NCI-H345 (cell line): ENCODE measurements at places on chromosomes 7 and 10.

GRCh38 chr10:35641676-35642034 is 441 bp downstream of the FZD8 start:
- no peak for DNase-seq

DNA sequence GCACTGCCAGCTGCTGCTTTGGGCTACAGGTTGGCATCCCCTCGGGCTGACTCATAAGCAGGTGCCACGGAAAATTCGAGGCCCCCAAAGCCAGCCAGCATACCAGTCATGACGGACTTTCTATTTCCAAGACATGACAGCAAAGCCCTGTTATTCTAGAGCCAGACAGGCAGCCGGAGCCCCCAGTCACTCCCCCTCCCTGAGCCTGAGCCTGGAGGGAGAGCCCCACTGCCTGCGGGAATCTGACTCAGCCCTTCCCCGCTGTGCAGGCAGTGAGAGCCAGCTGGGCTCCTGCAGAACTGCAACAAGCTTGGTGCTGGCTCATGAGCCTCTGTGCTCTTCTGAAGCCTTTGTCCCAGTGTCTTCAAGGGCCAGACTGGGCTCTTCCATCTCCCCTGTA is 15.8 kb downstream of the BTBD16 start:
- peak; percentile 8 for DNase-seq

DNA sequence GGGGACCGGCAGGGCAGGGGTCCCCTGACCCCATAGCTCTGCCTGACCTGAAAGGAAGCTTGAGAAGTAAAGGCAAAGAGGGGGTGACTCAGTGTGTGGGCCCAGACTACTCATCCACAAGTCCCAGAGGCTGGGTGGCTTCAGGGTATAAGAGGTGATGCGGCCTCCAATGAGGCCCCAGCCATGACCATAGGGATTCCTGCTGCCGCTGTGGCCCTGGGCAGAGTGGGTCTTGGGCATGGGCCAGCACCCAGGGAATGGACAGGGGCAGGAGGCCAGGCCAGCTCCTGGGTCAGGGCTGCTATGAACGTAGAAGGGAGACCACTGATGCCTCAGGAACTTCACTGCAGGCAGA is 64.4 kb upstream of the EBF3 start:
- no peak for DNase-seq

DNA sequence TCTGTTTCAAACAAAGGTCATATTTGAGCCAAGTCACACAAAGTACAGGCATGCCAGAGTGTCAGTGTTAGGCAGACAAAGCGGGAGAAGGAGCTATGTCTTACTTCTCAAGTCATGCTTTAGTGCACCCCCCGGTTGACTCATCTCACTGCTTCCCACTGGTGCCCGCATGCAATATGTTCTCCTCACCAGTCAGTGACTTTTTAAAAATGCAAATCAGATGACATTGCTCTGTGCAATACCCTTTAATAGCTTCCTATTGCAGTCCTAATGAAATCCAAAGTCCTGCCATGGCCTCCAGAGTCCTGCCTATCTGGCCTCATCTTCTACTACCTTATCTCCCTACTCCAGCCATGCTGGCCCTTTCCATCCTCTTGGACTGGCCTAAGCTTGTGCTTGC is 429.1 kb downstream of the ACTR3B start:
- no peak for DNase-seq

GRCh38 chr10:112616647-112617046 is 169.6 kb downstream of the VTI1A start:
- no peak for DNase-seq

DNA sequence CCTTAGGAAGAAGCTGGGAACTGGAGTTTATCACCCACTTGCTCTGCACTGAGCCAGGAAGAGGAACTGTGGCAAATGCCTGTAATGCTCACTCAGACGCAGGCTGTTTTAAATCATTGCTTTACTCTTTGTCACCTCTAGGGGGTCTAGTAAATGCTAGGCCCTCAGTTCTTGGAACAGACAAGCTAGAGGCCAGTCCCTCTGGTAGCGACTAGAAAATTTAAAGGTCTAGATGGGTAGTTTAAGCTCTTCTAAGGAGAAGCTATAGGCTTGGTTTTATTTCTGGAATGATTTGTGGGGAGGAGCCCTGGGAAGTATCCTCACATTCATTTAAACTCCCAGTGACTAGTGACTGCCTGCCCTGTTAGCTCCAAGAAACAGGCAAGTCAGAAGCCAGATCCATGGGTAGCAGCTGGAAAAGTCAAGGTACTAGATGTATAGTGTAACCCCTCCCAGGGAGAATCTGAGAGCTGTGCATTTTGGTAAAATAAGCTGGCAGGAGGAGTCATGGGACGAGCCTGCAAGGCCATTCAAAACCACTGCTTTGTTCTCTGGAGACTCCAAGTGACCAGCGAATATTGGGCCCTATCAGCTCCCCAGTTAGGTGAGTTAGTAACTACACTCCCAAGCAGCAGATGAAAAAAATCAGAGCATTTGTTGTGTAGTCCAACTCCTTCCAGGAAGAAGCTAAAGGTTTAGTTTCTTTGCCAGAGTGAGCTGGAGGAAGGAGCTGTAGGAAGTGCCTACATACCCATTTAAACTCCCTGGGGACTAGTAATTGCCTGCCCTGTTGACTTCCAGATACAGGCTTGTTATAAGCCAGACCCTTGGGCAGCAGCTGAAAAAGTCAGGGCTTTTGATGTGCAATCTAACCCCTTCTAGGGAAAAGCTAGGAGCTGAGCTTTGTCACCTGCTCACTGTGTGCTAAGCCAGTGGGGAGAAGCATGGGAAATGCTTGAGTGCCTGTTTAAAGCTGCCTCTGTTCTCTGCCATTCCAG is 68.9 kb downstream of the DYNC1I1 start:
- DNase-seq, result no peak

DNA sequence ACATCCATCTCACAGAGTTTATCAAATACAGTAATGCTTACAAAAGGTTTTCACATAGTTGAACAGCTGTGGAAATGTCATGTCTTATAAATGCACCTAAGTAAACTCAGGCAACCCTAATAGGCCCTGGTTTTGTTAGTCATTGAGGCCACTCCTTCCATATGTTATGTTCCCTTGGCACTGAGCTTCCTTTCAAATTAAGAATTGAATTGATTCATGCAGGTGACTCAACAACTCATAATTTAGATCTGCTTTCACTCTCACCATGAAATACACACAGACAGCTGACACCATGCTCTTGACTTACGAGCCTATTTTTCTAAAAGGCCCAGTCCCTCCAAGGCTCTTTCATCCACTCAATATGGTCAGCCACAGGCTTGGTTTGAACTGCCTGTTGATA is 476.9 kb downstream of the KCNMA1 start:
- peak; percentile 76 for DNase-seq

- DNase-seq, result no peak
Observed at GRCh38 chr10:11522821-11523245, 88.6 kb downstream of the USP6NL start.

GRCh38 chr7:37349979-37350590 is 98.6 kb downstream of the ELMO1 start:
- DNase-seq, result no peak

DNA sequence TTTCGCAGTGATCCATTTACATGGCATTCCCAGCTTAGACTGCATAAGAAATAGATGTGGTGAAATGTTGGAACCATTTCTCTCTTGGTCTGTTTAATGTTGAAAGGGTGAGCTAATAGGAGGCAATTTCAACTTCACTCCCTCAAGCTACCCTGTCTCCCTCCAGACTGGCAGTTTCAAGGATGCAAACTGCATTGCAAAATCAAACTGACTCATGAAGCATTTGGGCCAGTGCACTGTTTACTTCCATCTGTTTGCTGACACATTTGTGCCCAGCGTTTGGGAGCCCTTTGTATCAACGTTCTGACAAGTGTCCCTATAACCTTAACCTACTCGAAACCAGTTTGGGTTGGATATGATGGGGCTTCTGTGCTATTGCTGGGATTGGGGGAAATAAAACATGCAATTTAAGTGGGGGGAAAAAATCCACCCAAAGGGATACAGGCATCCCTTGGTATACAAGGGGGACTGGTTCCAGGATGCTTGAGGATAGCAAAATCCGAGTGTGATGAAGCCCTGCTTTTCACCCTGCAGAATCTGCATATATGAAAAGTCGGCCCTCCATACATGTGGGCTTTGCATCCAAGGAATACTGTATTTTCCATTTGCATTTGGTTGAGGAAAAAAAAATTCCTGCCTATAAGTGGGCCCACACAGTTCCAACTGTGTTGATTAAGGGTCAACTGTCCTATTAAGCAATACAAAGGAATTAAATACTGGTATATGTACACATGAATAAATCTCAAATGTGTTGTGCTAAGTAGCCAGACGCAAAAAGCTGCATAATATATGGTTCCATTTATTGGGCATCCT is 15.6 kb downstream of the RHEB start:
- no peak for DNase-seq

DNA sequence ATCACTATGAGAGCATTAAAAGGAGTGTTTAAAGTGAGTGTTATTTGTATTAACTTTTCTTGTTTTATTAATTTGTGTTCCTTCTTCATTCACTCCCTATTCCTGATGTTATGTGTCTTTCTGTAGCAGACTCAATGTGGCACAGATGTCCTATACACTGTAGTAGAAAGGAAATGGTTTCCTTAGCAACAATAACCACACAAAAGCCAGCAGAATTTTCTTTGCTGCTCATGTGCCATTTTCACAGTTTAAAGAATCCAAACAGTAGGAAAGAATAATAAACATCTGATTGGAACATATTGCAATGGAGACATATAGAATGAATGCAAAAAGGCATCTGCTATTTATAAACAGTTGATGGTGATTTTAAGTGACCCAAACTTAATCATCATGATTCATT is 763.6 kb downstream of the PHTF2 start:
- DNase-seq, result peak; percentile 1

GRCh38 chr10:38146579-38147333 is 52.6 kb downstream of the ZNF37A start:
- DNase-seq, result no peak

- no peak for DNase-seq
Observed at GRCh38 chr10:51251110-51251509, 176.8 kb downstream of the PRKG1 start.

DNA sequence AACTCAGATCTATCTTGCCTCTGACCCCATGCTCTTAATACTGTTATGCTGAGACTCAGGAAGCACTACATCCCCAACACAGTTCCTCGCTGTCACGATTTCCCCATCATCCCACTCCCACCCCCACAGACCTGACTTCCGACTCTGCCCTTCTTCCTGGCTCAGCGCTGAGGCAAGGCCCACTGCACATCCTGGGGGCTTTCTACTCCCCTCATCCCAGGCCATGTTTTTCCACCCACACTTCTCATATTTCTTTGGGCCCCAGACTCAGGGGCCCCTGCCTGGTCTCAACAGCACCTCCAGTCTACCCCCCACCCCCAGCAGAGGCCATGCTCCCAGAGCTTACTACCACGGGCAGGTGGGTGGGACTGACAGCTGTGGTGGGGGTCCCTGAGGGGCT is 7.7 kb upstream of the NDST2 start:
- DNase-seq, result no peak

DNA sequence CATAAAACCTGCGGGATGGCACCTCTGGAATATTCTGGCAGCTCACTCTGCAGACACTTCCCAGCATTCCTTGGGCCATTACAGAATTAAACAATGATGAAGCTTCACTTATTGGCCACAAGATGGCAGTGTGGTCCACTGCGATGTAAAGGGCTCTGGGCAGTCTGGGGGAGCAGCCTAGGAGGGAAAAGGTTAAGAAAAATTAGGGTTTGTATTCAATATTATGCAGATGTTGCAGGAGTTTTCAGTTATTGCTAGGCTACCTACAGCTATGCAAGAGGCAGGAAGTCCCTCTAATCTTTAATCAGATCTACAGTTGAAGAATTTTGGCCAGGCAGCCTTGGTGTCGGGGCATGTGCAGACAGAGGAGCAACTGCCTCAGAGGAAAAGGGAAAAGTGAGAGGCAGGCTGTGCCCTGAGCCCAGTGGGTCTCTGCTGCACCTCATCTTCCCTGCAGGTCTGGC is 233.2 kb upstream of the PRSS1 start:
- DNase-seq, result peak; percentile 56

DNA sequence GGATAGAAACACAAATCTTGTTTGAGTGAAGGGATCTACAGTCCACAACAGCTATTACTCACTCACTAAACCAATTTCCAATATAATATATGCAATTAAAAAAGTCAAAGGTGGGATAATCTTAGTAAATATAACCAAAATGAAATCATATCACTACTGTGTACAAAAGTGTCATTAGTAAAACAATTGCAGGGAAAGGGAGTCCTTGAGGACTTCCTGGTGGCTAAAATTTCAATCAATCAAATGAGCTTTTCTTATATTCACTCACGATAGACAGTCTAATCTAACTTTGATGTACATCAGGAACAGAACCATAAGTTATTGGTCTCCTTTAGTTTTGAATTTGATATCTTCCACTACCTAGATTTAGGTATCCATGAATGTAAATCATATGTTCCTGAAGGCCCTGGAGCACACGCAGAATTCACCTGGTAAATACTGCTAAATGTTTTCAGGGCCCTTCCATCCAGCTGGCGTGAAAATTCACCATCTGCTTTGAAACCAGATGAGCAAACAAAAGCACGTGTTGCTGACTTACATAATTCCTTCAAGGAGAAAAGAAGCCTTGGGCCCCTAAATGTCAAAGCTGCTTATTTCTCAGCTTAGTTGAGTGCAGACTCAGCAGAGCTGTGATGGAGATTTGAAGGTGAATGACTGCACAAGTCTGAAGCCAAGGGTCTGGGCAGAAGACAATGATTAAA is 159.3 kb upstream of the TMEM196 start:
- DNase-seq, result no peak

- DNase-seq, result no peak
Observed at GRCh38 chr10:95832216-95833041, 75.3 kb upstream of the CC2D2B start.

GRCh38 chr7:73768641-73769480 is 1.2 kb downstream of the CLDN3 start:
- no peak for DNase-seq

GRCh38 chr10:34957531-34957930 is 132.6 kb downstream of the CUL2 start:
- DNase-seq, result no peak

GRCh38 chr10:100878291-100878910 is 34.4 kb upstream of the SLF2 start:
- peak; percentile 57 for DNase-seq

DNA sequence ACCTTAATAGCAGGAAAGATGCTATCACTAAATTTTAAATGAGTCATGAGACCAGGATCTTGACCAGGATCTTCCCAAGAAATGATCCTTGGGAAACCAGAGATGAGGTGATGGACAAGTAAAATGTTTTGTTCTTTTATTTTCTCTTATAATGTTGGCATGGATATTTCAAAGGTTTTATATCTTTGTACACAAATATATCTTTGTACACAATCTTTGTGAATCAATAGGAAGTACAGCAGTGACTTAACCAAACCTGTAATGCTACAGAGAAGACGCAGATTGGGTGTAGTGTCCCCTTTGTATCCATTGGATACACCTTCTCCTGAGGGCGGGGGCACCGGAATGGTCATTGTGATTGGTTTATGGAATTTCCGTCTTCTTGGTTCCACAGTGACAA is 180.1 kb upstream of the CCDC6 start:
- no peak for DNase-seq

- DNase-seq, result no peak
Observed at GRCh38 chr7:36277249-36277542, 112.5 kb upstream of the ANLN start.

- no peak for DNase-seq
Observed at GRCh38 chr7:20597339-20597738, 18.1 kb upstream of the ABCB5 start.

- DNase-seq, result no peak
Observed at GRCh38 chr10:75146780-75147179, 35.3 kb downstream of the SAMD8 start.
